ENCODE measurements at places on chromosomes 4 and X.

- DNase-seq, result no peak
Measured at GRCh38 chr4:114320126-114320525, 278.5 kb upstream of the UGT8 start.

DNA sequence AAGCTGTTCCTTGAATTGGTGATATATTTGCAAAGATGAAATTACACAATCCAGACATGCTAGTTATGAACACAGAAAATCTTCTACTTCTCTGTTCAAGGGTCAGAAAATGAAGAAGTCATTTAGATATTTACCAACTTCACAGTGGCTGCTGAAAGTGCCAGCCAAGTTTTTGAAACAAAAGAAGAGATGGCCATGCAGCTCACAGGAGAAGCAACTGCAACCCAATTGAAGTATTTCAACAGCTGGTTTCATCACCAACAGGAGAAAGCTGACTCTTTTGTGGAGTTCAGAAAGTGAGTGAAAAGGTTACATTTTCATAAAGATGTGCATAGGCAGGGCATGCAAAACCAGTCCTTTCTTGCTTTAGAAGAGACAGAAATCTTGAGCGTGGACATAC lies 70.1 kb upstream of the LSM6 start:
- no peak for DNase-seq

- no peak for DNase-seq
Measured at GRCh38 chr4:52423967-52424366, 235.1 kb downstream of the USP46 start.

DNA sequence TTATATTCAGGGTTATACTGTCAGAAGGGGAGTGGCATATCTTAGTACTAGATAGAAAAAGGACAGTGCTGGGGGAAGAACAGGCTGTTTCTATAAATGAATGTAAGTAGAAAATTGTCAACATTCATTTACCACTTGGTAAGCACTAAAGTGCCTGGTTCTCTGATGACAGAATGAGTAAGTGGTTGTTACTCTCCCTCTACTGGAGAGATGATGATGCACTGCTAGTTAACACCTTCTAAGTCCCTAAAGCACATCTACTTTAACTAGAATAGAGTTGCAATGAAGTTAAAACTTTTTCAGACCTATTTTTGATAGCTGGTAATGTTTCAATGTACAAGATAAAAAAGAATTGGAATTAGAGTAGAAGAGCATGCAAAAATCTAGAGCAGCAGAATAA lies 214.5 kb downstream of the KLHL4 start:
- DNase-seq, result peak; percentile 20

GRCh38 chr4:89682808-89683207 lies 154.2 kb downstream of the SNCA start:
- DNase-seq, result peak; percentile 2

GRCh38 chr4:7929118-7929951 lies 10.3 kb downstream of the AFAP1 start:
- peak; percentile 82 for DNase-seq

- DNase-seq, result peak; percentile 2
Measured at GRCh38 chr4:65592089-65592488, 78.2 kb downstream of the EPHA5 start.

DNA sequence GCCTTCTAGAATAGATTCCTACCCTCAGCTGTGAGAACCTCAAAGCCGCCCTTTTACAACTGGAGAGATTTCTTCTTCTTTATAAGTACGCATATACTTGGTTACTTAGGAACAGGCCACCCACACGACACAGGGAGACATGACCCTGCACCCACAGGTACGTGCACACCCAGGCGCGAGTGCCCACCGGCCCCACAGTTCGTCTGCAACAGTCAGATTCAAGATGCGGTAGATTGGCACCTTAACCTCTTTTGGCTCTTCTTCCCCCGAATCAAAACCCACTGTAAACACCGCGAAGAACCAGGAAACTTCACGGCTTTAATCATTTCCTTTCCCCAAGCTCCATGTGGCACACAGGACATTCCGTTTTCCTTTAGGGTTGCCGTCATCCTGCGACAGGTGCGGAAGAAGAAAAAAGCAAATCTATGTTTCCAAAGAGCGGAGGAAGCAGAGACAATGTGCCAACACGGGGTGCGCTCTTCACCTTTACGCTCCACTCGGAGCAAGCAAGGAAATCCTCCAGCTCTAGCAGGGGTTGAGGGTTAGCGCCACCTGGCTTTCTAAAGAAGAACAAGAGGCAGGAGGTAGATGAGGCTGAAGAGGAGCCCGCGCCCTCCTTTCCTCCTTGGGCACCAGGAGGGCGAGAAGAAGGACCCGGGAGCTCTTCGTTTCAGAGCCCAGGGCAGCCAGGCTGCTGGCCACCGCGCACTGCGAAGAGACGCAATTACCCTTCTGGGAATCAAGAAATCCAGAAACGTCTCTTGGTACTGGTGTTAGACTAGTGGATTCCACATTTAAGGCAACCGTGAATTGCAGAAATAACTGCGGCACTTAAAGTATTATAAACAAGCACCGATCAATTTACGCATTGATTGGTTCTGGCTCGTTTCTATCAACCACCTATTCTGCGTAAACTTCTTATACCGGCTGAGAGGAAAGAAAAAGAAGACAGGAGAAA lies 35.7 kb downstream of the HAND2 start:
- DNase-seq, result peak; percentile 87

DNA sequence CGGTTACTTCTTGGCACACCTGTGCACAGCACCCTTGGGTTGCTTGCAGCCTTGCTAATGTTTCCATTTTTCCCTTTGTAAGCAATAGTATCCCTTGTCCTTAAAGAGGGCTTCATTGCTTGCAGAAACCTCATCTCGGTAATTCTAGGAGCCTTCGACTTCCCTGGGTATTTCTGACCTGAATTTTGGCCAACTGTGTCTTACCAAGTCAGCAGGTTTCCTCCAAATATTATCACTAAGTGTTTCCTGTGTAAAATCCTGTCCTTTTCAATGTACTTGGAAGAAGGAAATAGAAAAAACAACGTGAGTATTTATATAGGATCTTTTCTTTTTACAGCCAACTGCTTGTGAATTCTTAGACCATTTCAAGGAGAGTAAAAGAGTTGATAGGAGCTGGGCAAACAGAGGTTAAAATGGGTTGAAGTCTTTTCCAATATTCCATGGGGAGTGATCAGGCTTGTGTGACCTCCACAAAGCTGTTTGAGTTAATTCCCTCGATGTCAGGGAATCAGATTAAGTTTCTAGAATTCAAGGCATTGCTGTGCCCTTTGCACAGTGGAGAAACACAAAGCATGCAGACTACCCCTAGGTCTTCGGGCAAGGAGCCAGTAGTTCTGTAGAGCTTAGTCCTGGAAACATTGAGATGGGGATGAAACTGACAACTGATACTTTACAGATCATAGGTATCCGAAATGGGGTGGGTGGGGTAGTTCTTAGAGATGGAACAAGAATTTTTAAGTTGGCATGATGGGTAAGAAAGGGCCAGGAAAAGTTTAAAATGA lies 209.9 kb downstream of the CPE start:
- DNase-seq, result no peak

- DNase-seq, result no peak
Measured at GRCh38 chrX:119503484-119503861, 35.2 kb downstream of the SLC25A5 start.

GRCh38 chr4:15893962-15894361 lies 44.6 kb downstream of the FGFBP1 start:
- DNase-seq, result no peak

- DNase-seq, result peak; percentile 45
Measured at GRCh38 chr4:188417181-188417580, 277.9 kb downstream of the TRIML1 start.

GRCh38 chrX:120029354-120029753 lies 48.1 kb downstream of the RHOXF2B start:
- peak; percentile 37 for DNase-seq

DNA sequence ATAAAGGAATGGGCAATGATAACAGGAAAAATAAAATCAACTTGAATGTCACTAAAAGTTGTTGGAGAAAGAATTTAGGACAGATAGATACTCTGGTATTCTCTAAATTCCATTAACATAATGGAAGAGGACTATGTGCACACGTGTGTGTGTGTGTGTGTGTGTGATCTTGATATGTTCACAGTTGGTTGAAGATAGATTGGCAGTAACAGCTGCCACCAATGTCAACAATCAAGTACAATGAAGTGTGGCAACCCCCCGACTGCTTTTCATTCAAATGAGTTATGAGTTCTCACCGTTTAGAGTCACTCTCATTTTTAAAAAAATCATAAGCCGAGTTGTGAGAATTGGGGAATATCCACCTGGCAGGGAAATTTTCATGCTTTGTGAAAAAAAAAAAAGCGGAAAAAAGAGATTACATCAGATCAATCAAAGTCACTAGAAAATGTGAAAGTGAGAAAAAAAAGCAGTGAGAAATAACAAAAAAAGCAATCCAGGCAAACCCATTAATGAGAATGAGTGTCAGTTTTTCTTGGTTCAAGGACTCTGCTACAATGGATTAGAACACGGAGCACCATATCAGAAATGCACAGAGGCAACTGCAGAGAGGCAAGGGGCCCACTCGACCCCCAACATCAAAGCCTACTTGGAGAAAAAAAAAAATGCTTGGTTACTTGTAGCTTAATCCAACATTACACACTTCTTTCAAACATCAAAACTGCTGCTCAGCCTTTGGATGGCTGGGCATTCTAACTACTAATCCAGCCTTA lies 414.9 kb upstream of the PITX2 start:
- no peak for DNase-seq

DNA sequence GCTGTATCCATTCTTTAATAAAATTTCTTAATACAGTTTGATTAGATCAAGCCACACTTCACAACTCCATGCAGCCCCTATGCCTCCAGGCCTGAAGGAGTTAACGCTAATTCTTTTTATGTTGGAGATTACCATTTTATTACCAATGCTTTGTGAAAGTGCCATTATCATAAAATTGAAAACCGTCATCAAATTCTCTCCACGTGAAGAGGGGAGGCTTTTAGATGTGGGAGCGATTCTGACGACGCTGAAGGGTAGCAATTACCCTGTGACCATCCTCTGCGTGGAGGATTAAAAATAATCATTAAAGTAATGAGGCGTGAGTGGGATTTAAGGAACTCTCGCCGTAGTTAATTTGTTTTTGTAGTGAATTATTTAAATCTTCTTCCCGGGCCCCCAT lies 278.8 kb downstream of the CRLF2 start:
- DNase-seq, result no peak

DNA sequence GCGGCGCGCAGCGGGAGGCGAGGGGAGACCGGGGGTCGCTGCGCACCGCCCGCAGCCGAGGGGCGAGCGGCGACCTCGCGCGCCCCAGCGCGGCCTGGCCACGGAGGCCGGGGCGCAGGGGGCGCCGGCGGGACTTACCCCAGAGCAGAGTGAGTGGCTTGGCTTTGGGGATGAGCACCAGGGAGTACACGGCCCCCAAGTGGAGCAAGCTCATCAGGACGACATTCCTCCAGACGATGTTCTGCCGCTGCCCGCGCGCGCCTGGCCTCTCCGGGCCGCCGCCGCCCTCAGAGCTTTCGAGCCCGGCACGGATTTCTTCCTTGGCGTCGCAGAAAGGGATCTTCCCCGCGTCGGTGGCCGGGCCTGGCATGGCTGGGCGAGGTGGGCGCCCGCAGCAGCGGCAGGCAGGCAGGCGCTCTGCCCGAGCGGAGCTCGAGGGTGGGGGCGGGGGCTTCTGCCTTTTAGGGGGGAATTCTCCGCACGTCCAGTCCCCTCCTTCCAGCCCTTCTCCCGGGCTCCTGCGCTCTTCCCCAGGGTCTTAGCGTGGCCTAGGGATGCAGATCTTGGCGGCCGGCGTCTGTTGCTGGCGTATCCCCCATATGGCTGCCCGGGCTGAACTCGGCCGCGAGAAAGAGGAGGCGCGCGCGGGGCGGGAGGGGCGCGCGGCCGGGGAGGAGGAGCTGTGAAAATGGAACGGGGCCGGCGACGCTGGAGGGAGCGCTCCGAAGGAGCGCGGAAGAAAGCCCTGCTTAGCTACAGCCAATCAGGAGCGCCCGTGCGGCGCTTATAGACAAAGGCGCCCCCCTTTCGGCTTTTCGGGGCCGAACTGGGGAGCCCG lies at the start of gene SCD5:
SCD5 (minus strand) TSS at position 629 of the 838 bp plus-strand sequence; CDS start at position 370, 259 bp downstream.
- DNase-seq, result peak; percentile 92

DNA sequence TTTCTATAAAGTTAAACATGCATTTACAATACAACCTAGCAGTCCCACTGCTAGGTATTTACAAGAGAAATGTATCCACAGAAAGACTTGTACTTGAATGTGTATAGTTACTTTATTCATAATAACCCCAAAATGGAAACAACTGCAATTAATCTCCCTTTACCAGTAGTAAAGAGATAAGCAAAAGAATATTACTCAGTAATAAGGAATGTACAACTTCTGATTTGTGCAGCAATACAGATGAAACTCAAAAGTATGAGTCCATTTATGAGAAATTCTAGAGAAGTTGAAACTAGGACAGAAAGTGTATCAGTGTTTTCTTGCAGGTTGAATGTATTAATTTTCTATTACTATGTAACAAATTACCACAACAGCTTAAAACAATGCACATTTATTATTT lies 15.2 kb downstream of the USP53 start:
- no peak for DNase-seq

GRCh38 chr4:93147524-93148212 lies 680.9 kb upstream of the ATOH1 start:
- DNase-seq, result peak; percentile 23

GRCh38 chr4:120327276-120327675 lies 260.6 kb upstream of the MAD2L1 start:
- DNase-seq, result peak; percentile 5

DNA sequence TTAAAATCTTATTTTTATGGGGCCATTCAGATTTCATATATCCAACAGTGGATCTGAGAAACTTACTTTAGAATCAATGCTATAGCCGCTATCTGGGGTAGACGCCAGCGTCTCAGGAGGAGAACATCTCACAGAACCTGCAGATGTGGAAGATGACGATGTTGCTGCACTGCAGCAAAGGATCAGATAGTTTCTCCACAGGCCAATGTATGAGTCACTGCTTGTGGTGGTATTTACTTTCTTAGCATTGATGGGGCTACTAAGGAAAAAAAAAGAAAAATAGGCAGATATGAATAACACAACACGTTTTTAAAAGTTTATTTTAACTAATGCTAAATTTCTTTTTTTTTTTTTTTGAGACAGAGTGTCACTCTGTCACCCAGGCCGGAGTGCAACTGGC lies 85.9 kb downstream of the ZAR1 start:
- DNase-seq, result no peak

DNA sequence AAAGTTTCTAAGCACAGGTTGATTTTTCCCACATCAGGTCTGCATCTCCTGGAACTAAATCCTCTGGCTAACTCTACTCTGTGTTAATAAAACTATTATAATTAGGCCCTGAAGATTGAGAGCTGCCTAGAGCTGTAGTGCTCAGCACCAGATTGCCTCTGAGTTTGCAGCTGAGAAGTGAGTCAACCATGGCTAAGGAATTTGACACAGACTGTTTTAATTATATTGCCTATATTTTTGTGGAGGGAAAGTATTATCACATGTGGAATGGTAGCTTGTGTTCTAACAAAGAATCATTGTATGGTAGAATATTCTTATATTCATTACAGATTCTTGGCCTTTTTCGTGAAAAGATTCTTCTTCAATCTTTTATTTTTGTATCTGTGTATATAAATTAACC lies 1907.6 kb upstream of the TENM3 start:
- no peak for DNase-seq

DNA sequence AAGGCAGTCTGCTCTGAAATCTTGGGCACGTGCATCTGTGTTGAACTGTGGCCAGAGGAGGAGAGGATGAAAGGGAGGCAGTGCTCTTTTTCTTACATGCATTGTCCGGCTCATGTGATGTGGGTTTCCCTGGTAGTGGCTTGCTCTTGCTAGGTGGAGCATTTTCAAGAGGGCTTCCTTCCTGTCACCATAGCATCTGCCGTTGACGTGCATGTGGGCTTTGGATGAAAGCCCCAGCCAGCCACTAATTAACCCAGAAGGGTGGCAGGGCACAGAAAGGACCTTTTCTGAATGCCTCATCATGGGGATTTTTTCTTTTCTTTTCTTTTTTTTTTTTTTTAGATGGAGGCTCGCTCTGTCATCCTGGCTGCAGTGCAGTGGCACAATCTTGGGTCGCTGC lies 121.3 kb downstream of the GPR143 start:
- DNase-seq, result no peak

Measured in H7 (cell line).